ENCODE measurements at places on chromosomes 13 and 19. TPM values are rescaled to one million over a fixed set of nuclear protein-coding genes. Genes with fewer than 3 reads are reported as not detected.

GRCh38 chr13:31110617-31111016, 51.1 kb downstream of the HSPH1 start:
- DNase-seq = no peak

- DNase-seq = peak; percentile 82
These were observed 37.3 kb downstream of the RNF6 start for GRCh38 chr13:26184791-26185250.

DNA sequence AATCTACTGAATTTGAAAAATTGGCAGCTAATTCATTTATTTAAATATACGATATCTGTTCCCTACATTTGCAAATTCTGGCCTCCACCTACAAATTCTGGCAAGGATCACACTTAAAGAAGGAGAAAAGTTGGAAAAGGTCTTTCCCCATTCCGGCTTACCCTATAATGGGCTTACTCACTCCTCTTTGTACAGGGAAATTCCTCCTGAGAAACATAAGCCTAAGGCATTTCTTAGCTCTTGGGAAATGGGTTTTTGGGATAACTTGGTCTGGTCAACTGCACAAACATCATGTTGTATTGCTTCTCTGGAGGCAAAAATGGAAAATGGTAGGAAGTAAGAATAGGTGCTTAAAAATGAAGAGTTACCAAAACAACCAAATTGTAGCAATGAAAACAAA, 25.5 kb downstream of the KCTD12 start:
- no peak for DNase-seq

Gene ACER1
- polyA plus RNA-seq = not detected

DNA sequence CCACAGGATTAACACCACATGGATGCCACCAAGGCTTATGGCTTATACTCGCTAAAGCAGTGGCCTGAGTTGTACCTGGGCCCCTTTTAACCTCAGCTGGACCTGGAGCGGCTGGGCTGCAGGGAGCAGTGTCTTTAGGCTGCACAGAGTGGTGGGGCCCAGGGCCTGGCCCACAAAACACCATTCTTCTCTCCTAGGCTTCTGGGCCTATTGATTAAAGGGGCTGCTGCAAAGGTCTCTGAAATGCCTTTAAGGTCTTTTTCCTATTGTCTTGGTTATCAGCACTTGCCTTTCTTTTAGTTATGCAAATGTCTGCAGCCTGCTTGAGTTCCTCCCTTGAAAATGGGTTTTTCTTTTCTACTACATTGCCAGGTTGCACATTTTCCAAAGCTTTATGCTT, 973.9 kb upstream of the PRR20A start:
- no peak for DNase-seq

DNA sequence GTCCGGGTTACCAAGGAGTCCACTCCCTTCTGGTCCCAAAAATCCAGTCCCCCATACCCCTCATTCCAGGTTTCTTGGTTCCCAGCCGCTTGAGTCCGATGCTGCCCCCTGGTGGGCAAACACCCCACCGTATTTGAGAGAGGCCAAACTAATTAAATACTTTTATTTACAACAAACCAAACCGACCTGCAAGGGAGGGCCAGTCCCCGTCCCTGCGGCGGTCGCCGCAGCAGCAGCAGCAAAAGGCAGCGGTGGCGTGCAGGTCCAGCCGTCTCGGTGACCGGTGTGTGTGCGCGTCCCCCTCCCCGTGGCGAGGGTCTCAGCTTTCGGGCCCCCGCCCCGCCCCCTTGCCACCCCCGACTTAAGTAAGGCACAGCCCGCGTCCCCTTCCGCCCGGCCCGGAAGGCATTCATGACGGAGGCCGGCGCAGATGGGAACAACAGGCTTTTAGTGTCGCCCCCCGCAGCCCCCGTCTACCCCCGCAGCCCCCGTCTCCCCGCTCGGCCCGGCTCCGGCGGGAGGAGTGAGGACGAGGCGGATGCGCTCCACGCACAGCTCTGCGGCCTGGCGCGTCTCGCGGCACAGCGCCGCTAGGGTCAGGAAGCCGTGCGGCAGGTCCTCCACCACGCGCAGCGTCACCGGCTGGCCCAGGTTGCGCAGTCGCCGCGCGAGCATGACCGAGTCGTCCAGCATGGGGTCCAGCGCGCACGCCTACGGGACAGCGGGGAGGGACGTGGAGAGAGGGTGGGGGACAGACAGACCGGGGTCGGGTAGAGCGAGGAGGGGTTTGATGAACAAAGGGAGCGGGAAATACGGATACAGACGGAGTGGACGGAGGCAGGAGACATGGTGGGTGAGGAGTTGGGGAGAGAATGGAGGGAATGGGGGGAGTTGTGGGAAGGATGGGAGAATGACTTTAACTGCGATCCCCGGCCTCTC, 11.5 kb upstream of the CNFN start:
- peak; percentile 83 for DNase-seq

DNA sequence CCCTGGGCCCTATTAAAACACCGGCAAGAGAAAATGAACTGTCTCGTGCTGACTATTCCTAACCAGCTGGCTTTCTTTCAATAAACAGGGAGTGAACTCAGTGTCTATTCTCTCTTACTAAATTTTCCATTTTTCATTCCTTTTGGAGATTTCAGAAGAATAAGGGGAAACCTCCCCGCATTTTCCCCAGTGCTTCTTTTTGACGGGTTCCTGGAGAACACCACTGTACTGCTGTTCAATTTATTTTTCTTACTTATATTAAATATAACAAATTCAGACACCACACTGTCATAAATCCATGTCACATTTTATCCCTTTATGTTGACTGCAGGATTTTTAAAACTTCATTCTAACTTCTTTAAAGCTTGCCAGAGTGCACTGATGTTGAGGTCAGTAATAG, 75.8 kb downstream of the DCLK1 start:
- DNase-seq = no peak

GRCh38 chr13:87827479-87827878, 156.3 kb downstream of the SLITRK5 start:
- no peak for DNase-seq

GRCh38 chr13:85266771-85267170, 532.4 kb downstream of the SLITRK6 start:
- DNase-seq = no peak

DNA sequence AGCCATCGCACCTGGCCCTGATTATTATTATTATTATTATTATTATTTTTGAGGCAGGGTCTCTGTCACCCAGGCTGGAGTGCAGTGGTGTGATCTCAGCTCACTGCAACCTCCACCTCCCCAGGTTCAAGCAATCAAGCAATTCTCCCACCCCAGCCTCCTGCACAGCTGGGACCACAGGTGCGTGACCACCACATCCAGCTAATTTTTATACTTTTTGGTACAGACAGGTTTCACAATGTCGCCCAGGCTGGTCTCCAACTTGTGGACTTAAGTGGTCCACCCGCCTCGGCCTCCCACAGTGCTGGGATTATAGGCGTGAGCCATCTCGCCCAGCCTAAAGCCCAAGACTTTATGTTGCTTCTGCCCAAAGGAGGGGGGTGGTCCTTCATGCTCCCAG, 6.0 kb upstream of the AP1M2 start:
- DNase-seq = no peak

- peak; percentile 93 for DNase-seq
These were observed at the start of gene SHFL for GRCh38 chr19:10085641-10086590. TSS of gene SHFL (plus strand) at chr19:10086317. CDS start at chr19:10086428, 111 bp downstream.

DNA sequence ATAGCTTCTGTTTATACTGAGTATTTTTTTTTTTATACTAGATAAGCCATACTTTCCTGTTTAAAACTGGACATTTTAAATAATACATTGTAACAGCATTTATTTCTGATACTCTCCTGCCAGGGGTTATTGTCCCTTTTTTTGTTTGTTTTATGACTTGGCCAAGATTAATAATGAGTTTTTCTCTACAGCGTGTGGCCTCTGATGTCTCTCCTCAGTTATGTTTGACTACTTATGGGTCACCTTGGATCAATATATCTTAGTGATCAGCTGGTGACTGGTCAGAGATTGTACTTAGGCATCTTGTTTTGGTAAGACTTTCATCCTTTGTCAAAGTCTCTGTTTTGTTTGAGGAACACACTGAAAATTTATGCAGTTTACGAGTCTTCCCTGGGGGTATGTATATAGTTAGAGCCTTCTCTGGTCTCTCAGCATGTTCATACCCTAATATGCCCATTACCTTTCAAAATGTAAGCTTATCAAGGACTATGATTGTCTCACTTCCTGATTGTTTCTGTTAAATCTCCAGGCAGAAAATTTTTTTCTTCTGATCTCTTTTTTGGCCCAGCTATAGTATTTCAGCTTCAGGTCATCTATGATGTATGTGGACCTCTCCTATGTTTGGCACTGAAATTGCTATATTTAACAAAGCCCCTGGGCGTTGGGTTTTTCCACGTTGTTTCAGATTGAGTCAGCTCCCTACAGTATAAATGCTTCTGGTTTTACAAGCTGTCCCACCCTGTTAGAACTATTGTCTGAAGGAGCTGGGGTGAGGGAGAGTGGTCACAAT, 87.9 kb downstream of the URI1 start:
- no peak for DNase-seq

Gene ZNF549
- polyA plus RNA-seq = 2.0 TPM

Gene VMAC
- polyA plus RNA-seq = 1.1 TPM

GRCh38 chr19:21128901-21129698, 12.7 kb upstream of the ZNF431 start:
- peak; percentile 41 for DNase-seq

Gene LYPD4
- polyA plus RNA-seq = not detected

Gene SACS
- 0.67 TPM for polyA plus RNA-seq

- DNase-seq = no peak
These were observed 174.9 kb downstream of the TNFSF13B start for GRCh38 chr13:108444448-108444847.

- peak; percentile 43 for DNase-seq
These were observed 18.7 kb downstream of the PAF1 start for GRCh38 chr19:39372047-39372802.

DNA sequence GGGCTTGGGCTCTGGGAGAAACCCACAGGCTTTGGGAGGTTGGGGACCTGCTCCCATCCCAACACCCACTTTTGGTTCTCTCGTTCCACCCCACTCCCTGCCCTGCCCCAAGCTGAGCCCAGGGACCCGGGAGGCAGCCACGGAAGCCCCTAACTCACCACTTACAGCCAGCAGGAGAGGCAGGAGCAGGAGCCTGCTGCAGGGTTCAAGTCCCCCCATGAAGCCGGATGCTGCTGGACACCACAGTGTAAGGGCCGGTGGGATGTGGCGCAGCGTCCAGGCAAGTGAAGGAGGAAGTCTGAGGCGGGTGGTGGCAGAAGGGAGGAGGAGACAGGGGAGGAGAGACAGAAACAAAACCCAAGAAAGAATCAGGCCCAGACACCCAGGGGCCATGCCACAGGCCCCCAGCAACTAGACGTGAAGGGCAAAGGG, at the start of gene TYROBP:
TSS of gene TYROBP (minus strand) at position 286 of the 432 bp plus-strand sequence. CDS start at position 219, 67 bp downstream.
- no peak for DNase-seq

DNA sequence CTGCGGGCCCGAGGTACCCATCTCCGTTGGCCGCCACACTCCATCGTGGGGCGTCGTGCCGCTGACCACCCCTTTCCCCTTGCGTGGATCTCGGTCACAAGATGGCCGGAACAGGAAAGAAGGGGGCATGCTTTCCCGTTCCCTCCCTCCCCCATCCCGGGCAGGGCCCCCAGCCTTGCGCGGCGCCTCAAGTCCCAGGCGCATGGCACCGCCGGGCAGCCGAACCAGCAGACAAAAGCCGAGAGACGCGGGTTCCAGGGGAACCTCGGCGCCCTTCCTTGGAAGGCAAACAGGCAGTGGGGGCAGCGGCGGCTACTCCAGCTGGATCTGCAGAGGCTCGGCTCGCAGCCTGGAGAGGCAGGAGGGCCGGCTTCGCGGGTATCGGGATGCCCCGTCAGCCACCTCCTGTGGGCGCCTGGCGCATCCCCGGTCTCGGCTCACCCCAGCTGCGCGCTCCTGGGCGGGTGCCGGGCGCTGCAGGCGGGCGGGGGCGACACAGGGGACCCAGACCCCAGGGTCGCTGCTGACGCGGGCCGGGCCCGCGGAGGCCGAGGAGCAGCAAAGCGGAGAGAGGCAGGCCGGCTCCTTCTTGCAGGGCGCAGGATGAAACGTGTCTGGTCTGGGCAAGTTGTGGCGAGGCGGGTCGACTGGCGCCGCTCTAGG, 439 bp downstream of the DZIP1 start:
- no peak for DNase-seq

All from small intestine (tissue), 16 donors.